ENCODE measurements at places on chromosomes 2 and 18.

DNA sequence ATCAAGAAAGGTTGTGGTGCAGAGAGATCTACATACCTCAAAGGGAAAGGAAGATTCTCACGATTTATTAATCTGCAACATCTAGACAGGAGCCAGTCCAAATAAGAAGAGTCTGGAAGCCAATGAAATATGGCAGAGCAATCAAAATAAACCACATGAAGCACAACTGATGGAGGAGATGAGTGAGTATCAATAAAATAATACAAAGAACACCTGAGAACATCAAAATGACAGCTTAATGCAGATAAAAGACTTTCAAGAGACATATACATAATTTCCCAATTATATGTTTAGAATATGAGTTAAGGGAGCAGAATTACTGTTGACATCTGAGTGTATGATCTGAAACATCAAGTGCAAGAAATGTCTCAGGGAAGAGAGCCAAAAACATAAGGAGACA, 12.5 kb upstream of the DOK6 start:
- DNase-seq: no peak
- no peaks in the 10 kb centered on the region for H3K4me1 ChIP-seq
- H3K27me3 ChIP-seq: no peaks in the 10 kb centered on the region
- no peak overlapping the region for H3K4me3 ChIP-seq
- no peak overlapping the region for H3K27ac ChIP-seq
- no peaks in the 10 kb centered on the region for H3K36me3 ChIP-seq

DNA sequence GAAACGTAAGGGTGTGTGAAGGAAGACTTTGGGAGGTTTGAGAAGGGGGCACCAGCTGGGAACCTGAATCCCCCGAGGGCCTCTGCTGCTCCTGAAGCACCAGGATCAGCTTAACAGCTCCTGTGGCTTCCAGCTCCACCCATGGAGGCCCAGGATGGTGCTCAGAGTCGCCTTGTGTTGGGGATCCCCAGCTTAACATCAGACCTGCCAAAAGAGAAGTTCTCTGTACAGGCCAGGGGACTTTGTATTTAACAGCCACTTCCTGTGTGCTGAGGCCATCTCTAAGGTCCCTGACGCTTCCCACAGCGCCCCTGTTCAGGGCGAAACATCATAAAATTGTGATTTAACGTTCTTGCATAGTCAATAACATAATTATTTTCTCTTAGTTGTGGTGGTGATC, 77.5 kb downstream of the NCK2 start:
- no peak overlapping the region for H3K4me3 ChIP-seq
- peaks cover 24% of the 10 kb centered on the region for H3K27me3 ChIP-seq
- H3K27ac ChIP-seq: no peak overlapping the region
- peaks cover 15% of the 10 kb centered on the region for H3K36me3 ChIP-seq
- no peak for DNase-seq

- H3K27ac ChIP-seq: no peak overlapping the region
- no peaks in the 10 kb centered on the region for H3K36me3 ChIP-seq
- no peaks in the 10 kb centered on the region for H3K27me3 ChIP-seq
- DNase-seq: peak; percentile 43
Measured at GRCh38 chr2:120775801-120776589, 40.3 kb downstream of the GLI2 start.

DNA sequence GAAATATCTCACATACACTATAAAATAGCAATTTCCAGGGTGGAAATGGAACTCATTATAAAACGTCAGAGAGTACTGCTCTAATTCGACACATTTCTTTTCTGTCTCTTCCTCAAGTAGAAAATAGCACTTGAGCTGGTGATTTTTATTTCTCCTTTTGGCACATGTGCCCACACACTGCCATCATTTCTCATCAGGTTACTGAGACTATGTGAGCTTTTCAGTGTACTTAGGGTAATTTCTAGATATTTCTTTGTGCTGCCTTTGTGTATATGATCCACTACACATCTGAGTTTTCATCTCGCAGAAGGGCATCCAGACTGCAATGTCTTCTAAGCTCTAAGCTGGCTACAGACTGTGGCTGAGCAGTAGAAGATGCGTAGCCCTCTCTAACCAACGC, 62.1 kb upstream of the PGAP1 start:
- H3K36me3 ChIP-seq: no peaks in the 10 kb centered on the region
- no peaks in the 10 kb centered on the region for H3K27me3 ChIP-seq
- no peak for DNase-seq
- no peaks in the 10 kb centered on the region for H3K4me1 ChIP-seq
- no peak overlapping the region for H3K27ac ChIP-seq

DNA sequence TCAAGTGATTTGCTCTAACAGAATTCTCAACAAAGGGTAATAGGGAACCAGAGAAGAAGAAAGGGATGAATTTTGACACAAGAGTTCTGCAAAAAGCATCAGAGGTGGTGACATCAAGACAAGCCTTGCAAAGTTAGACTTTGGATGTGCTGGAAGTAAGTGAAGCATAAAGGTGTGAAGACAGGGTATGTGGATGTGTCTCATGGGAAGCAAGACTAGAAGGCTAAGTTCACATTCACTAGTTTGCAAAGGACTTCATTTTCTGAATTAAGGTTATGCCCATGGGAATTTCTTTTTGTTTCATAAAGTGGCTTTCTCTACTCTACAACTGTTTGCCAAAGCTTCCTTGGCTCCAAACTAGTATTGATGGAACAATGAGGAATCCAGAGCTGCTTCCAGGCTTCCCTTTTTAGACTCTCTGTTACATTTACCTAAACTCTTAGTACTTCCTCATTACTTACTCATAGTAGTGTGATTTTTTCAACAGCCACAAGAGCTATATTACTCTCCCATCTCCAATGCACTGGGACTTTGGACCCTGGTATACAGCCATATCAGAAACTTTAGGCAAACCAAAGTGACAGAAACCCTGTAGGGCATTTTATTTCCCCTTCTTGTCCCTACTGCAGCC, 21.1 kb upstream of the IHH start:
- H3K4me3 ChIP-seq: no peak overlapping the region
- H3K4me1 ChIP-seq: peaks cover 3% of the 10 kb centered on the region
- no peaks in the 10 kb centered on the region for H3K27me3 ChIP-seq
- peaks cover 9% of the 10 kb centered on the region for H3K36me3 ChIP-seq
- H3K27ac ChIP-seq: no peak overlapping the region
- DNase-seq: no peak

DNA sequence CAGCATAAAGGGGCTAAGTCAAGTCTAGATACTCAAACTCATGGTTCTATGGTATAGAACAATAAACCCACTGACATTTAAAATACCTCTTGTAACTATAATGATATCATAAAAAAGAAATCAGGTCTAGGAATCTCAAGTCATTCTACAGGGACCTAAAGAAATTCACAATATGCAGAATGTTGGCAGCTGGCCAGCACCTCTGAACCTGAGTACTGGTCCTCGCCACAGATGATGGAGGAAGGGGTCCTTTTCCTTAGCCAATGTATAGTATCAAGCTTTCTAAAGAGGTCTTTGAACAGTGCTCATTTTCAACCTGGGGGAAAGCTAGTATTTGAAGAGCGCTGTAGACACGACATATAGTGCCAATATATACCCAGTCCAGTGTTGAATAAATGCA, 108.4 kb upstream of the ITGB6 start:
- DNase-seq: no peak
- no peak overlapping the region for H3K27ac ChIP-seq
- H3K36me3 ChIP-seq: peaks cover 58% of the 10 kb centered on the region
- no peaks in the 10 kb centered on the region for H3K27me3 ChIP-seq

GRCh38 chr2:19580830-19581229, 222.4 kb upstream of the OSR1 start:
- no peaks in the 10 kb centered on the region for H3K36me3 ChIP-seq
- no peaks in the 10 kb centered on the region for H3K4me1 ChIP-seq
- no peak overlapping the region for H3K27ac ChIP-seq
- no peaks in the 10 kb centered on the region for H3K27me3 ChIP-seq
- H3K4me3 ChIP-seq: no peak overlapping the region

DNA sequence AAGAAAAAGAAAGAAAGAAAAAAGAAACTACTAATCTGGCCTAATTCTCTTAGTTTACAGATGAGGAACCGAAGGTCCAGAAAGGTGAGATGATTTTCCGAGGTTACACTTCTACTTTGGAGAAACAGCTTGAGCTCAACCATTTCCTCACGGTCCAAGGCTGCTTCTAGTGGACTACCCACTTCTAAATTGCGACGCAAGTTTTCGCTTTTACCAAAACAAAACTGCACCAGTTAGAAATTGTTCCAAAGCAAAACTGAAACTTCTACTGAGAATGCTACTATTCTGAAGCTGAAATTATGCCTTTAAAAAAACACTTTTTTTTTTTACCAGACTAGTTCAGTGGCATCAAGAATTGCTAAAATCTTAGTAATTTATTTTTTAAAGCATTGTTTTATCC, 101.6 kb downstream of the INO80D start:
- H3K27me3 ChIP-seq: no peaks in the 10 kb centered on the region
- DNase-seq: no peak
- no peaks in the 10 kb centered on the region for H3K4me1 ChIP-seq

- no peak for DNase-seq
- H3K27ac ChIP-seq: no peak overlapping the region
- H3K4me1 ChIP-seq: no peaks in the 10 kb centered on the region
- H3K4me3 ChIP-seq: no peak overlapping the region
- no peaks in the 10 kb centered on the region for H3K36me3 ChIP-seq
- no peaks in the 10 kb centered on the region for H3K27me3 ChIP-seq
Measured at GRCh38 chr2:205806143-205806905, 124.0 kb downstream of the NRP2 start.

Data from endodermal cell (in vitro differentiated cells).